Stimulated activated CD8-positive, alpha-beta memory T cell treated with anti-CD3 and anti-CD28 coated beads, Interleukin-7, amount 100 ng/mL, for 24 hours (primary cell): ENCODE measurements at places on chromosomes 11 and 22.

- DNase-seq, result no peak
Observed at GRCh38 chr22:48705159-48705916, 1122.3 kb downstream of the BRD1 start.

DNA sequence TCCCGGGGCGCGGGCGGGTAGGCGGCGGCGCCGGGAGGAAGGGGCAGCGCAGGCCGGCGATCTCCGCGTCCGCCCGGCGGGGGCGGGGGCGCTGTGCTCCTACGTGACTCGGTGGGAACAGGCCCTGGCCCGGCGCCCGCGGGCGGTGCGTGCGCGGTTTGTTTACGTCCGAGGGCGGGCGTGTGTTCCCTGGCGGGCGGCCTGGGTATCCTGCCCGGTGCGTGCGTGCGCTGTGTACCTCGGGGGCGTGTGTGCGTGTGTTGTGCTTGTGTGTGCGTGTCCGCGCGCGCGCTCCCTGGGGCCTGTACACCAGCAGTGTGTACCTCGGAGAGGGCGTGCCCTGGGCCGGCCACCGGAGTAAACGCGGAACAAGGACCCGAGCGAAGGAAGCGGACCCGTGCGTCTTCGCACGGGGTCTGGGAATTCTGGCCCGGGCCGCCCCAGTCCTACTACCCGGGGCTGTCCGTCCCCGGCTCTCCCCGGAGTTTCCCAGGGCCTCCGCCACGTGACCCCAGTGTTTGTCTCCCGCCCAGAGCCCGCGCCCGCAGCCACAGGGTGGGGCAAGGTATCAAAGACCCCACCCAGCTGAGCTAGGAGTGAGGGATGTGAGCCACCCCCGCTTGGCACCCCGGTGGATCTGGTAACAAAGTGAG lies 769 bp downstream of the MAFF start:
- DNase-seq, result no peak

GRCh38 chr22:26033071-26033470 lies 136.2 kb upstream of the SEZ6L start:
- DNase-seq, result no peak

GRCh38 chr11:46263120-46263519 lies 14.3 kb upstream of the CREB3L1 start:
- DNase-seq, result no peak

GRCh38 chr11:35138943-35139721 lies at the start of gene CD44:
TSS of gene CD44 (plus strand) at chr11:35139171. CDS start at chr11:35139304, 133 bp downstream.
- DNase-seq, result no peak

DNA sequence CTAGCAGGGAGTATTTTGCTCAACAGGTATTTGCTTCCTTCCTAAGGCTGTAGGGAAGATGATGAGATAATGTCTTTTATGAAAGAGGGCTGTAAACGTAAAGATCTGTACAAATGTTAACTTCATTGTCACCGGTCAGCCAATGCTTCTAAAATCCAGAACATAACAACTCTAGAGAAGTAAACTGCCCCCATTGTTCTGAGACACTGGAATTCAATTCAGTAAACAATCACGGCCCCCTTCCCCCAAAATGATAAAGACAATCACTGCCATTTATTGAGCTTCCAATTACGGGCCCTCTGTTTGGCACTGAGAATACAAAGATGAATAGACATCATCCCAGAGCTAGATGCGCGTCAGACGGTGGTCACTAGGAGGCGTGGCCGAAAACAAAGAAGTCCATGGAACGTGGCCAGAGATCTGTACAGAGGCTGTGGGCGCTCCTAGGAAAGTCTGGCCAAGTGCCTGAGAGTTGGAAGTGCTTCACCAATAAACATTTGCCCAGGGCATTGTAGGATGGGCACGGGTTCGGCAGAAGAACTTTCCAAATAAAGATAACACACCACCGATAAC lies 576 bp downstream of the TMEM258 start:
- DNase-seq, result no peak

GRCh38 chr11:60251485-60252212 lies 8.7 kb upstream of the MS4A4E start:
- no peak for DNase-seq

GRCh38 chr11:59787816-59788215 lies 22.8 kb downstream of the MRPL16 start:
- DNase-seq, result no peak

DNA sequence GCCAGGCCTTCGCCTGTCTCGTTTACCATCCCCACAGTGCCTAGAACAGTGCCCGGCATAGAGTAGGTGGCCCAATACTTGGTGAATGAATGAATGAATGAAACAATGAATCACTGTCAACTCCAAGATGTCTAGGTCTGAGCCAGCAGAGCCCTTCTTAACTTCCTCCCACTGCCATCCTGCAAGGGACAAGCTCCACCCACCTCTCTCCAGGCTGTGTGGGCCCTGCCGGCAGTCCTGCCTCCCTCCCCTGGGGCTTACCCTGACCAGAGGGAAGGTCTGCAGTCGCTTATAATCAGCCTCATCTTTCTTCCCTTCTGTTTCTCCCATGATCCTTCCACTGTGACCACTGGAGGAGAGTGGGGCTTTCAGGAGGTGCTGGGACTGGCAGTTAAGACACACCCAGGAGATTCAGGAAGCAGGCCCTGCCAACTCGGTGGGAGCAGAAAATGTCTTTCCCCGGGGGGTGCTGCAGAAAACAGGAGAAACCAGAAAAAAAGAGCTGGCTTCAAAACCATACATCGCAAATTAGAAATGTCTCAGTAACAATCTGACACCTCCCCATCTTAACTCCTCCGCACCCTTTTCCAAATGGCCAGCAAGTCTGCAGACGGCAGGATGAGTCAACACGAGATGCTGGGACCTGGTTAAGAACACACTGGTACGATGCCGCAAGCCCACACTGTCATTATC lies 11.4 kb downstream of the DNAL4 start:
- no peak for DNase-seq

GRCh38 chr11:105447936-105448702 lies 161.8 kb upstream of the GRIA4 start:
- no peak for DNase-seq

- DNase-seq, result no peak
Observed at GRCh38 chr11:114482114-114482513, 42.8 kb downstream of the REXO2 start.

DNA sequence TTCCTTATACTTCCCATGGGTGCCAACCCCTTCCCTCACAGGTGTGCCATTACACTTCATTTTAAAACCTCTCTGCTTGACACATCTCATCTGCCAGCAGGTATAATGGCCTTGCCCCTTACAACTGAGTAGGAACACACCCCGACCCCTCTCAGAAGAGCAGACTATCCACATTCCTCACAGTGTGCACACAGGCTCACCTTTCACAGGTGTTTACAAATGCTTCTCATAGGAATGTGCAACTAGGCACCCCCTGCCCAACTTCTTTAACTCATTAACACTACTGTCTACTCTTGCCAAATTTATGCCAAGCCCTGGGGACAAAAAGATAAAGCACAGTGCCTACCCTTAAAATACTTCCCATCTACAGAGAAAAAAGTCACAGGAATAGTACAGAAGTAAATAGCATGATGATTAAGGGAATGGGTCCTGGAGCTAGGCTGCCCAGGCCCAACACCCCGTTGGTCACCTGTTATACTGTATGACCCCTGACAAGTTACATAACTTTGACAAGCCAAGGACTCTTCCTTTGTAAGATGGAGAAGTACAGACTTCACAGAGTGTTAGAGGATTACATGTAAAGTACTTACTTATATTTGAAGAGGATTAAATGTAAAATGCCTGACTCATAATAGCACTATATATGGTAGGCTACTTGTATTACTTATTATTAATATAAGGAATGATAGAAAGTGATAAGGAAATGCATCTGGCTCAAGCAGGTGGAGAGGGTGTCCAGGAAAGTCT lies 15.2 kb downstream of the TRIM3 start:
- DNase-seq, result no peak

GRCh38 chr11:64203421-64204079 lies 3.0 kb upstream of the FERMT3 start:
- no peak for DNase-seq

DNA sequence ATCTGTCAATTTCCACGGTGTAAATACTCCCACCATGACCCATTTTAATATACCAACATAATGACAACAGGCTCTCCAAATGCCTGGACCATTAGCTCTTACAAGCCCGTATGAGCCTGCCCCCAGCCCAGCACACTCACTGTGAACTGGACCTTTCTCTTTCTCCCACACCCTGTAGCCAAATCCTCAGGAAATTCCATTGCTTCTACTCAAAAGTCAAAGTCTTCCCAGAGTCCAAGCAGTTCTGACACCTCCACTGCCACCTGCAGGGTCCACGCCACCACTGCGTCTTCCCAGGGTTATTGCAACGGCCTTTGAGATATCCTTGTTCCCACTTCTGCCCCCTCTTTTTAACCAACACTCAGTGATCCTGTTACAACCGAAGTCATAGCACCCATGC lies 110.1 kb upstream of the ASPHD2 start:
- no peak for DNase-seq

- no peak for DNase-seq
Observed at GRCh38 chr22:33354928-33355327, 296.7 kb upstream of the SYN3 start.

DNA sequence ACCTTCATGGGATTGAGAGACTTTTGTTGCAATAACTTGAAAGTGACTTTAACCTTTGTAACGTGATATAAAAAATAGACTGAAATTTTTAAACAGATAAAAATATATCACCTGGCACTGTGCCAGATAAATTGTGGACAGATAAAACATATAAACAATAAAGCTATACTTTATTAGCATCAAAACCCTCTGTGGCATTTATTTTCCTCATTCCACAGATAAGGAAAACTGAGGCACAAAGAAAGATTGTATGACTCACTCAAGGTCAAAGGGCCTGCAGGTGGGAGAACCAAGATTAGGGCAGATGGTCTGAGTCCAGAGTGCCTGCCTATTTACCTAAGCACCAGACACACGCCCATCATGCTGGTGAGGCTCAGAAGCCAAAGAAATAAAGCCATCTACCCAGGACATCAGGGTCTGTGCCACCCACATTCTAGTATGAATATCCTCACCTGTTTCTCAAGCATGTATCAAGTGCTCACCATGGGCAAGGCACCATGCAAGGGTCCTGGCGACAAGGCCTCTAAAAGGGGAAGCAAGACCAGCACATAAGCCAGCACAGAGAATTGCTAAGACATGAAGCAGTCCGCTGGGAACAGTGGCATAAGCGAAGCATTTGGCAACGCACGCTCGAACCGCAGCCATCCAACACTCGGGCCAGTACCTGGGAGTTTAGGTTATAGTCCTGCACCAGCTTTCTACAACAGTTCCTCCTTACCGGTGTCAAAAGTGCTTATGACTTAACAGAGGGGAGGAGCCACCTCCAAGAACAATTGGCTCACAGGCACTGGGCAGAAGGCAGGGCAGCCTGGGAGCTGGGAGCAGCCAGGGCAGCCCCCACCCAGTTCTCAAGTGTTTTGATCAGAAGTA lies 17.6 kb downstream of the MYH9 start:
- DNase-seq, result no peak

- no peak for DNase-seq
Observed at GRCh38 chr11:9379041-9379440, 5.4 kb upstream of the IPO7 start.

DNA sequence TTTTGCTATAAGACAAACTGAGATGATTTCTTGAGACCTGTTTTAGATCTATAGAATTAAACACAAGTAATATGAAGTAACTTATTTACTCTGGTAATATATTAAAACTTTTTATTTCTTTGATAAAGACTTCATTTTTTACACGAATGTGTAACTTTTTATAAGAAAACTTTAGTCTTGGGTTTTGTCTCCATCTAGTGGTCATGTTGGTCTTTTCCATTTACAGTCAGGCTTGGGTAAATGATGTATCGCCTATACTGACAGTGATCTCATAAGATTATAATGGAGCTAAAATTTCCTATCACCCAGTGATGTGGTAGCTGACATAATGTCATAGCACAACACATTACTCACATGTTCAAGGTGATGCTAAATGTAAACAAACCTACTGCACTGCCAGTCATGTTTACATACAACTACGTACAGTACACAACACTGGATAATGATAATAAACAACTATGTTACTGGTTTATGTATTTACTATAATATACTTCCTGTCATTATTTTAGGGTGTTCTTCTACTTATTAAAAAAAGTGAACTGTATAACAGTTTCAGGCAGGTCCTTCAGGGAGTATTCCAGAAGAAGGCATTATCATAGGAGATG lies 7.5 kb upstream of the C11orf97 start:
- no peak for DNase-seq

DNA sequence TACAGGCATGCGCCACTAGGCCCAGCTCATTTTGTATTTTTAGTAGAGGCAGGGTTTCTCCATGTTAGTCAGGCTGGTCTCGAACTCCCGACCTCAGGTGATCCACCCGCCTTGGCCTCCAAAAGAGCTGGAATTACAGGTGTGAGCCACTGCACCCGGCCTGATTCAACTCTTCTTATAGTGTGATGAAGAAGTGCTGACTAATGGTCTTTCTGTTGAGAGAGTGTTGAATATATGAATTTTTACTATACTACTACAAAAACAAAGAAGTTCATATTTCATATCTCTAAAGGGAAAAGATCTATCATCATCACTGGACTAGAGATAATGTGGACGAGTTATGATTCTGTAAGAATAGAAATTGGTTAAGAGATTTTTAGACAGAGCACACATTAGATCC lies 320.1 kb downstream of the SOX6 start:
- no peak for DNase-seq

GRCh38 chr11:20277014-20277413 lies 86.5 kb upstream of the HTATIP2 start:
- DNase-seq, result no peak

GRCh38 chr11:78595436-78596130 lies 20.9 kb upstream of the NARS2 start:
- DNase-seq, result no peak

GRCh38 chr11:19632499-19632834 lies 80.2 kb upstream of the NAV2 start:
- DNase-seq, result no peak

DNA sequence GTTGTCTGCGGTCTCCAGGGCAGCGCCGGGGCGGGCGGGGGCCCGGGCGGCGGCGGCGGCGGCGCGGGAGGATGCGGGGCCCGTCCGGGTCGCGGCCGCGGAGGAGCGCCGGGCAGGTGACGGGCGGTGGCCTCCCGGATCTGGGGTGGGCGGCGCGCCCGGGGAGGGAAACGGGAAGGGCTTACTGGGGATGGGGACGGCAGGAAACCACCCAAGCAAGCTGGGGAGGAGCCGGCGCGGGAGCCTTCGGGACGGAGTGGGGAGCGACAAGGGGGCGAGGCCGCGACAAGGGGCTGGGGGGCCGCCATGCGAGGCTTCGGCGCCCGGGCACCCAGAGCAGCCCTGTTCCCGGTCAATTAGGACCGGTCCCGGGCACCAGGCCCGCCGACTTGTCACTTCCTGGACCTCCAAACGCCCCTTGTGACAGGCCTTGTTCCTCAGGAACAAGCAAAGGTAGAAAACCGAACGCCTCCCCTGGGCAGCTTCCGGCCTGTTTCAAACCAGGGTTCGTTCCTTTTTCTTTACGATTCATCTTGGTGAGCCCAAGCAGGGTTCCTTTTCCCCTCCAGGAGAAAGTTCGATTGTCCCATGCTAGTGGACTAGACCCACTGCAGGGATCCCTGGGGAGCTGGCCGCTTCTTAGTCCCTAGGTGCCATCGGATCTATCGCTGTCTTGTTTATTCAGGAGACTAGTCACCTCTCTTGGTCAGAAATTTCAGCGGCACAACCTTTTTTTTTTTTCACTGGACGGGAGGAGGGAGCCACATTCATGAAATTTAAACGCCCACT lies 492 bp downstream of the JHY start:
- peak; percentile 9 for DNase-seq
